CD4-positive, CD25-positive, alpha-beta regulatory T cell (primary cell): ENCODE measurements at places on chromosomes 2 and 18.

- no peak for DNase-seq
Observed at GRCh38 chr2:193124815-193125214, 930.1 kb upstream of the TMEFF2 start.

DNA sequence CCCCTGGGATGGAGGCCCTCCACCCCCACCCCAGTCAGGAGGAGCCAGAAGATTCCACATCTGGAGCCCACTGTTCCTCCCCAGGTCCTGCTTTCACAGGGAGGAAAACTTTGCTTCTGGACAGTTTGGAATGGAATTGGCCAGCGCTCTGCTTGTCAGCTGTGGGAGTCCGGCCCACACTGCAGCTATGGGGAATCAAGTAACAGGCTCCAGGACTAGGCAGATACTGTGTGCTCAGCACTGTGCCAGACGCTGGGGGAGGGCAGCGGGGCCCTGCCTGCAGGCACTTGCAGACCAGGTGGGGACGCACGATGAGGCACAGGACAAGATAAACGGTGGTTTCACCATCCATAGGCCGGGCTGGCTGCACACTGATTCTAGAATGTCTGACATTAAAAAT is 114.0 kb downstream of the STPG4 start:
- DNase-seq = no peak

GRCh38 chr2:239539083-239539775 is 138.4 kb upstream of the HDAC4 start:
- no peak for DNase-seq

GRCh38 chr2:185132501-185133041 is 534.2 kb downstream of the ZNF804A start:
- DNase-seq = no peak

GRCh38 chr2:187377340-187377739 is 70.7 kb downstream of the CALCRL start:
- DNase-seq = no peak

DNA sequence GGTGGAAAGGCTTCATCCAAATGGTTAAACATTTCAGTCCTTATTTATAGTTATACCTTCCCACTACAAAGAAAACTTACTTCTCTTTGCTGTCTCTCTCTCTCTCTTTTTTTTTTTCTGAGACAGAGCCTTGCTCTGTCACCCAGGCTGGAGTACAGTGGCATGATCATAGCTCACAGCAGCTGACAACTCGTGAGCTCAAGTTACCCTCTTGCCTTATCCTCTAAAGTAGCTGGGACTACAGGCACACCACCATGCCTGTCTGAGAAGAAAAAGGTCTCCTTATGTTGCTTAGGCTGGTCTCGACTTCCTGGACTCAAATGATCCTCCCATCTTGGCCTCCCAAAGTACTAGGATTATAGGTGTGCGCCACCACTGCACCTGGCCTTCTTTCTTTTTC is 32.3 kb upstream of the OLA1 start:
- DNase-seq = no peak

DNA sequence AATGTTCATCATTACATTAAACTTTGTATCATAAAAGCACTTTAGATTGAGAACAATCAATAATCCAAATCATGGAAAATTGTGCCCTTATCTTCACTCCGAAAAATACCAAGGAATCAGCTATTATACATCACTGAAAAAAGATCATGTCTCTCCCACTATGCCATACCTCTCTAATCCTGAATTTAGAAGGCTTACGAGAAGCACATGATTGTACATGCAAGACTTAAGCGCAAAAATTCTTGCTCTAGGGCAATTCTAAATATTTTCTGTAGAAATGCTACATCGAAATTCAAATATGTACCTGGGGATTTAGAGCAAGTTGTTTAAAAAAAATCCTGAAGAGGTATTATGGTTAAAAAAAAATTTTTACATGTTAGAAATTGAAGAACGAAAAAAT is 1.3 kb downstream of the CYTIP start:
- DNase-seq = no peak

DNA sequence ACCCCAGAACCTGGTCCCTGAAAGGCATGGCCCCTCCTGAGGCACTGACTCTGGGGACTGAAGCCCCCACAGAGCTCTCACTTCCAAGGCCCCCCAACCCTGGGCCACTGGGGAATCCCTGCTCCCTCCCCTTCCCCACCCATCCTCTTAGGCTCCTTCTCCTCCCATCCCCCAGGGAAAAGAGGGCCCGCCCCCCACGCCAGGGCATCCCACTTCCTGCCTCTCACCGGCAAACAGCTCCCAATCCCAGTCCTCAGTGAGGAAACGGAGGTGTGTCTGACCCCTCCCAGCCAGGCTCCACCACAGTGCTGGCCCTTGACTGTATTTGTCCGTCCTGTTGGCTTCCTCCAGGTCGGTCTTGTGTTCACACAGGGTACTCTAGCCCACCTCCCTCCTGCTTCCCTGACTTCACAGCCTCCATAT is 35.0 kb upstream of the PTMA start:
- no peak for DNase-seq

GRCh38 chr2:29583104-29583503 is 338.3 kb downstream of the ALK start:
- DNase-seq = no peak

GRCh38 chr2:61920548-61920947 is 15.1 kb downstream of the COMMD1 start:
- no peak for DNase-seq

GRCh38 chr2:218046238-218046637 is 22.8 kb upstream of the RUFY4 start:
- no peak for DNase-seq

GRCh38 chr18:77004555-77005380 is 127.8 kb downstream of the MBP start:
- DNase-seq = peak; percentile 24

DNA sequence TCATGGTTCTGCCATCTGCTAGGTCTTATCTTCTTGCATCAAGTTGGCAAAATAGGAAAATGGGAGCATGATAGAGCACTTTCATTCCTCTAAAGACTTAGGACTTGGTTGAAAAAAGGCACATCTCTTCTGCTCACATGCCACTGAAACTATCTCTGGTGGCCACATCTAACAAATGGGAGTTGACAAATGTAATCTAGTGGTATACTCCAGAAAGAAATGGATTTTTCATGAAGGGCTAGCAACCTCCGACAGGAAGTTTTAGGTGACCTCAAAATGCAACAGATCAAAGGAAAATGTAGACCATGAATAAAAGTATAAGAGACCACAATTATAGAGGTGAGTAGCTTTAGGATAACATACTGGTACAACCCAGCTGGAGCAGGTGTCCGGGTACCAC is 224.1 kb downstream of the SETBP1 start:
- no peak for DNase-seq

DNA sequence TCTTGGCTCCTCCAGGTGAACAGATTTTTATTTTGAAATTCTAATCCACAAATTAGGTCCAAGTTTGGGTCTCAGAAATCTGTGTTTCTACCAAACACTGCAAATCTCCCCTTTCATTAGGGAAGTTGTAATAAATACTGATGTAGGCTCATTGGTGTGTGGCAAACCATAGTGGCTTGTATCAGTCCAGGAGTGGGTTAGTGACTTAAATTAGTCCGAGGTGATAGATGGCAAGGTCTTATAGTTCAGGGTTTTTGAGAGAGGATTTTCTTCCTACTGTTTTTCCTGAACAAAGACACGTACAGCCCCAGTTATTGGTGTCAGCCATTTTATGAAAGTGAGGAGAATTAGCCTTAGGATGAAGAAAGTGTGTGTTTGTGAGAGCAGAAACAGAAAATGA is 74.6 kb downstream of the RPRM start:
- no peak for DNase-seq

DNA sequence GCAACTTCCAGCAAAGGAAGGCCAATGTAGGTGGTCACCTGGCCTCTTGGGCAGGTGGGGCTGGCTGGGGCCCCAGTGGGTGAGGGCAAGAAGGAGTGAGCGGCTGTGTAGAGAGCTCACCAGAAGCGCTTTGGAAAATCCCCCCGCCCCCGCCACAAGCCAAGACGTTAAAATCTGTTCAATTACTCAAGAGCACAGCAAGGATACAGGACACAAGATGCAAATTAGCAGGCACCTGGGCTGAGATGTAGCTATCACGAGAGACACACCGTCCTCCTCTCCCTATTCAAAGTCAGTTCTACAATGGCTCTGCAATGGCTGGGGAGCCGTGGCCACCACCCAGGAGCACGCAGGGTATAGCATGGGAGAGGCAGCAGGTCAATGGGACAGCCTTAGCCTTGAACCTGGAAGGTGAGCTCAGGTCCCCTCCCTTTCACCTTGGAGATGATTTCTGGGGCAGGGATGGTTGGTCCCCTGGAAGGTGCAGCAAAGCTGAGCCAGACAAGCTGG is 38.5 kb upstream of the GPR17 start:
- no peak for DNase-seq

DNA sequence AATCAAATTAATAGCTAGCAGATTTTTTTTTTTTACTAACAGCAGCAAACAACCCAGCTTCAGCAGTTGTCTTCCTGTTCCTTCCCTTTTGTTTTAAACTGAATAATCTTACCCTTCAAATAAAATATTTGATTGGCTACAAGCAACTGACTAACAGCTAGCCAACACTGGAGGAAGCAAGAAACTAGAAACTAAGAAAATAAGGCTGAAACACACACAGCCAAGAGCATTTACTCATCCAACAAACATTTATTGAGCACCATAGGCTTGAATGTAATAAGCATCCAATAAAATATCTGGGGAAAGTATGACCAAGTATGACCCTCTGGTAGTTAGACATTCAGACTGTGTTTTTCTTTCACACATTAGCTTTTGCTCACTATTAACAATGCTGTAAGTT is 189.2 kb downstream of the CD226 start:
- DNase-seq = no peak

DNA sequence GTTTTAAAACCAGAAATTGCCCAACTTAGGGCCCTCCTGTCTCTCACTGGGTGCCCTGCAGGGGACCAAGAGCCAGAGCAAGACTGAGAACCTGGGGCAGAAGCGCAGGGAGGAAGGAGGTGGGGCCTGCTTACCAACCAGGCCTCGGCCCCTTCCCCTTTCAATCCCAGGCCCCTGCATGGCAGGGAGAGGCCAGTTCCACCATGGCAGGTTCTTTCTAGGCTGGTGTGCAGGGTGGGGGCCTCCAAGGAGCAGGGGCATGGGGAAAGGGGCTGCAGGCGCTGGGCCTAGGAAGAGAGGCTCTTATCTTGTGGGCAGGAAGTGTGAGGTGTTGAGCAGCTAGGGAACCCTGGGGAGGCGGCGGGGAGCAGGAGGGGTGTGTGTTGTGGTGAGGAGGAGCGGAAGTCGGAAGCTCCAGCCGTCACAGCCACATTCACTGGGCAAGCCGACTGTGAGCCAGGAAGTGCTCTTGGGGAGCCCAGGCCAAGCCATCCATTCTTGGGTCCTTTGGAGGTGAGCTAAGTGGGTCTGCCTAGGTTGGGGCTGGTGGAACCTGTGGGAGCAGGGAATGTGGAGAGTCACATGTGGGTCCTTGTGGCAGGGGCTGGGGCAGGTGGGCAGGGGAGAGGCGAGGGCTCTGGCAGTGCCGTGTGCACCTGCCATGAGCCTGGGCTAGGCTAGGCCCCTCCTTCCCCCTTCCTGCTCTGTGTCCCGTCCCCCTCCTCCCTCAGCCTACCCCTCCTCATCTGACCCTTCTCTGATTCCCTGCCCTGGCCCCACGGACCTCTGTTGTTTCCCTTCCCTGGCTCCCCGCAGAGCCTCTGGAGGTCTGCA is at the start of gene PSD4:
PSD4 (plus strand) TSS at position 430 of the 834 bp plus-strand sequence. CDS start 8,486 bp downstream, outside the sequence.
- peak; percentile 75 for DNase-seq

- no peak for DNase-seq
Observed at GRCh38 chr2:231189171-231189530, 9.3 kb upstream of the ARMC9 start.

- no peak for DNase-seq
Observed at GRCh38 chr2:132662732-132663131, 7.3 kb downstream of the LYPD1 start.

- no peak for DNase-seq
Observed at GRCh38 chr2:238084761-238085160, 15.4 kb upstream of the ESPNL start.

DNA sequence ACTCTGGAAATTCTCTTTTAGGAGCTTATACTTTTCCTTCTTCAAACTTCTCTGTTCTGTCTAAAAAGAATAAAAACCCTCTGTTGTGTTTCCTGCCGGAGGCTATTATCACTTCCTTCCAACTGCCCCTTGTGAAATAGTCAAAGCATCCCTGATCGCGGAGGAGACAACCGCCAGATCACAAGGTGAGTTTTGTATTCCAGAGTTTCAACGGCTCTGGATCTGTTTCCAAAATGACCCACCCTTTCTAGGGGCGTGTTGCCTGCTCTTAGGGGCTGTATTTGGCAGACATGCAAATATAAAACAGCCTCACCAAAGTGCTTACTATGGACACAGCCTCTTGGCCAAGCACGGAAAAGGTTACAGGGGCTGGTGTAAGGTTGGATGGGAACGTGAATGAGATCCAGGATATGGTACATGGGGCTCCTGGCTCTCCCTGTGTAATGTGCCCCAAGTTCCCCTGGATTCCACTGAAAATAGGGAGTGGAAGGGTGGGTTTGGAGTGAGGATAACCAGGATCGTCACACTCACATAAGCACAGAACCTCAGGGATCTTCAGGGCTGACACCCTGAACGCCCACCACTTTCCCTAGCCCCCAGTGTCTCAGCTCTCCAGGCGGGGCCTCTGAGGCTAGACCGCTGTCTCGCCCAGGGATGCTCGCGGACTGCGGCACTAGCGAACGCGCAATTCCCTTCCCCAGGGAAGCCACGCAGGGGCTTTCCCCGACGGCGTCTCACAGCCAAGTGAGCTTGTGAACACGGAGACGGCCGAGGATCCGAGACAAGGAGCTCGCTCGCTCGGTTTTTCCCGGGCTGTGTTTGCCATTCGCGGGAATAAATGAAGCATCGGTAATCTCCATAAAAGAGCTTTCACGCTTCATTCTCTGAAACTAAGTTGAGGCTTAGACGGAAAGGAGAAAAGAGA is 14.4 kb downstream of the EN1 start:
- DNase-seq = no peak

DNA sequence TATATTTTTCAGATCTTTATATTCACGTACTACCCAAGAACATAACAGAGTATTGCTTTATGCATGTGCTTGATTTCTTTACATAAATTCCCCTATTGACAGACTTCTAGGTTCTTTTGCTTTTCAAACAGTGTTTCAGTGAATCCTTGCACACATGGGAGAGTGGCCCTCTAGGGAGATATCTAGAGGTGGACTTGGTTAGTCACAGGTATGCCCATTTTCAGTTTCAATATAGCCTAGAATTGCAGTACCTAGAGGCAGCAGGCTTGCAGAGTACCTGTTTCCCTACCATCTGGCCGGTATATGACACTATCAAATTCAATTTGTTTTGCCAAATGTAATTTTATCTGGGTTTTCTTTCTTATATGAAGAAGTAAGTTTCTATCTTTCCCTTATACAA is 36.8 kb downstream of the EML6 start:
- no peak for DNase-seq
